Fibroblast of skin of left biceps (primary cell): ENCODE measurements at places on chromosomes 7 and 10.
A peak's percentile ranks its signal among the peaks of the same experiment; 100 is the strongest.

DNA sequence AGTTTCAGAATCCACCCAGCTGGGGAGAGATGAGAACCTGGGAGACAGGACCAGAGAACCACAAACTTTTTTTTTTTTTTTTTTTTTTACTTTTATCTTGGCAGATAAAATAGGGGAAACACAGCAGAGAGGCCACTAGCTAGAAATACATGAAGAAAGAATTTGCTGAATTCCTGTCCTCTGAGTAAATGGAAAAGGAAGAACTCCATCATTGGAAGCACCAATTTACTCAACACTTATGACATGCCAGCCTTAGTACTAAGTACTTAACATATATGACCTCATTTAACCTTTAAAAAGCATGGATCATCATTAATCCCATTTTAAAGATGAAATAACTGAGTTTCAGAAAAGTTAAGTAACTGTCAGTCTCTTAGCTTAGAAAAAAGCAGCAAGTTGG, 343.0 kb upstream of the NPSR1 start:
- DNase-seq = peak; percentile 89

DNA sequence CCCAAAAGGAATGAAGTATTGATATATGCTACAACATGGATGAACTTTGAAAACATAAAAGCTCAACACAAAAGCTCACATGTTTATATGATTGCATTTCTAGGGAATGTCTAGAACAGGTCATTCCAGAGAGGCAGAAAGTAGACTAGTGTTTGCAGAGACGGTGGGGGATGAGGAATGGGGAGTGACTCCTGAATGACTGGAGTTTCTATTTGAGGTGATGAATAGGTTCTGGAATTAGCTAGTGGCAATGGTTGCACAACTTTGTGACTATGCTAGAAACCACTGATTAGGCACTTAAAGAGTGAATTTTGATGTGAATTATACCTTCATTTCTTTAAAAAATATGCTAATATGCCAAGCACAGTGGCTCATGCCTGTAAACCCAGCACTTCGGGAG, 6.9 kb downstream of the KPNA7 start:
- peak; percentile 13 for DNase-seq

DNA sequence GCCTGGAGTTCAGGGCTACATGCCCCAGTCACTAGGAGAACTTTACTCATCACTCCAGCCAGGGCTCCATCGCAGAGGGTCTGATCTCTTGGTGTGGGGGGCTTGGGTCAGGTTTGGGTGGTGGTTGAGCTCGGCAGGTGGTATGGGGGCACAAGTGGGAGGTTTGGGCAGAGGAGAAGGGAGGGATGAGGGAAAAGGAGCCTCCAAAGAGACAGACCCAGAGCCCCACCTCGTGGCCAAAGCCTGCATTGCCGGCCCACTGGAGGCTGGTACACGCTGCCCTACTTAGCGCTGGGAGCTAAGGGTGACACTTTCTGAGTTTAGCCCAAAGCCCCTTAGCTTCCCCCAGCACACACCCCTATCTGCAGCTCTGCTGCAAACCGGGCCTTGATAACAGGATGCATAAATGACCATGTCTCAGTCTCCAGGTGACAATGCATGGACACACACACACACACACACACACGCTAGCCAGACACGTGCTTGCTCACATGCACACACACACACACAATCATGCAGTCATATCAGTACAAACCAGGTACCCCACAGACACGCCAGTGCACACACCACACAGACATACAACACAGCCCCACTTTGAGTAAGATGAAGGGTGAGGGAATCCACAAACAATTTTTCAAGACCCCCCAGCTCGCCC, 14.7 kb downstream of the LZTS2 start:
- no peak for DNase-seq

GRCh38 chr10:117165538-117166417, 27.7 kb upstream of the VAX1 start:
- peak; percentile 2 for DNase-seq

GRCh38 chr7:142603870-142604448, 145.3 kb upstream of the PRSS1 start:
- DNase-seq = peak; percentile 17

- DNase-seq = no peak
Observed at GRCh38 chr10:91519899-91520514, 109.9 kb downstream of the HECTD2 start.

DNA sequence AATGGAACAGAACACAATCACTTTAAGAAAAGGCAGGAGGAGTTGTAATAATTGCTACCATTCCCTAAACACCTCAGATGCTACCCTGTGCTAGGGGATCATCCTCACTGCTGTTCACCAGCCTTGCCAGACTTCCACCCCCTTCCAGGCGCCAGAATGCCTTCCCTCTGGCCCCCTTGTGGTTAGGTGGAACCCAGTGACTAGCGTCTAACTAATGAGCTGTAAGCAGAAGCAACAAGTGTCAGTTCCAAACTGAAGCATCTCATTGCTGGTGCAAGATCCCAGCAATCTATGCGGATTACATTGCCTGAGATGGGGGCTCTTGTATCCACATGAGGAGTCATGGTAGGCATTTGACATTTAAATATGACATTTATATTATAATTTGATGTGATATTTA, 86.6 kb downstream of the FRMD4A start:
- DNase-seq = no peak

DNA sequence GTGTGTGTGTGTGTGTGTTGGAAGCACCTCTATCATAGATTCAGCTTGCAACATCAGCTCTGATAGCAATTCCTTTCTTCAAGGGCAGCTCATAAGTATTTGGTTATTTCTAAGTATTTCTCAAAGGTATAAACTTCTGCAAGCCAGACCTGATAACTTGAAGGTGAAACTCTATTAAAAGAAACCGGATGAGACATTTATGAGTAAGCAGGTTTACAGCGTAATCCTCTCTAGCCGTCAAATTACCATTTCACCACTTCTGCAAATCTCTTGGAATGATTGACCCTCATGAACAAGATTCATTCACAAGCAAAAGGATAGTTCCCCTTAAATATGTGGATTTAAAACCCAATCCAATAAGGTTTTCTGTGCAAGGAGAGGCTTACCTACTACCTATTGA, 23.1 kb downstream of the PDE1C start:
- no peak for DNase-seq

GRCh38 chr10:12587451-12587888, 238.1 kb downstream of the CAMK1D start:
- DNase-seq = no peak

GRCh38 chr10:92809840-92810239, 38.5 kb upstream of the EXOC6 start:
- no peak for DNase-seq

DNA sequence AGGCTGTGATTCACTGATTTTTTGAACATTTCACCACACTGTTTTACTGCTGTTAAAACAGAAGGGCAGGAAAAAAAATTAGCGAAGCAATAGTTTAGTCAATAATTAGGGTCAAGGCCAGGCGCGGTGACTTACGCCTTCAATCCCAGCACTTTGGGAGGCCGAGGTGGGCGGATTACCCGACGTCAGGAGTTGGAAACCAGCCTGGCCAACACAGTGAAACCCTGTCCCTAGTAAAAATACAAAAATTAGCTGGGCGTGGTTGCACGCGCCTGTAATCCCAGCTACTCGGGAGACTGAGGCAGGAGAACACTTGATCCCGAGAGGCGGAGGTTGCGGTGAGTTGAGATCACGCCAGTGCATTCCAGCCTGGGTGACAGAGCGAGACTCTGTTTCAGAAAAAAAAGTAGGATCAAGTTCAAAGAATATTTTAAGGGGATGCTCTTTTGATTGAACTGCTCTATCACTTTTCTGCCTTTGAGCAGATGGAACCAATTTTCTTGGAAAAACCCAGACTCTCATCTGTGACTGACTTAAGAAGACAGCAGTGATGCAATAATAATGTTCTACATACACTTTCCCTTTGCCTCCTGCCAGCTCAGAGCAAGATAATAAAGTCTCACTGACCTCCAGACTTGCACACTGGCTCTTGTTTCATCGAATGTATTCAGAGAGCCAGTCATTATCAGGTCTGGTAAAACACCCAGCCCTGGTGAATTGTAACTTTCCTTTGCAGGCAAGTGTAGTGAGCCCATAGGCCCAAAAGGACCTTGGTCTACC, 1.6 kb upstream of the PPA1 start:
- peak; percentile 76 for DNase-seq

DNA sequence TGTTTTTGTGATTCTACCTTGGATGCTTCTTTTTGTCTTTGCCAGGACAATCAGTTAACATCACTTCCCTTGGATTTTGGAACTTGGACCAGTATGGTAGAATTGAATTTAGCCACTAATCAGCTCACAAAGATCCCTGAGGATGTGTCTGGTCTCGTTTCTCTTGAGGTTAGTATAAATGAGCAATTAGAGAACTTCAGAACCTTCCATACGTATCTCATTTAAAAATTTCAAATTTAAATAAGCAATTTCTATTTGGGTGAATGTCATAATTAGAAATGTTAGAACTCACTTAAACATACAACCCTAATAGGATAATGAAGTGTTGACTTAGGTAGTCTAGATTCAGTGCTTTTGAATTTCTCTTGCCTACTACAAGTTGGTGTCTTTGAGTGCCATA, 69.3 kb upstream of the ADRA2A start:
- DNase-seq = no peak

GRCh38 chr7:30403477-30403876, 75.1 kb downstream of the NOD1 start:
- DNase-seq = no peak

DNA sequence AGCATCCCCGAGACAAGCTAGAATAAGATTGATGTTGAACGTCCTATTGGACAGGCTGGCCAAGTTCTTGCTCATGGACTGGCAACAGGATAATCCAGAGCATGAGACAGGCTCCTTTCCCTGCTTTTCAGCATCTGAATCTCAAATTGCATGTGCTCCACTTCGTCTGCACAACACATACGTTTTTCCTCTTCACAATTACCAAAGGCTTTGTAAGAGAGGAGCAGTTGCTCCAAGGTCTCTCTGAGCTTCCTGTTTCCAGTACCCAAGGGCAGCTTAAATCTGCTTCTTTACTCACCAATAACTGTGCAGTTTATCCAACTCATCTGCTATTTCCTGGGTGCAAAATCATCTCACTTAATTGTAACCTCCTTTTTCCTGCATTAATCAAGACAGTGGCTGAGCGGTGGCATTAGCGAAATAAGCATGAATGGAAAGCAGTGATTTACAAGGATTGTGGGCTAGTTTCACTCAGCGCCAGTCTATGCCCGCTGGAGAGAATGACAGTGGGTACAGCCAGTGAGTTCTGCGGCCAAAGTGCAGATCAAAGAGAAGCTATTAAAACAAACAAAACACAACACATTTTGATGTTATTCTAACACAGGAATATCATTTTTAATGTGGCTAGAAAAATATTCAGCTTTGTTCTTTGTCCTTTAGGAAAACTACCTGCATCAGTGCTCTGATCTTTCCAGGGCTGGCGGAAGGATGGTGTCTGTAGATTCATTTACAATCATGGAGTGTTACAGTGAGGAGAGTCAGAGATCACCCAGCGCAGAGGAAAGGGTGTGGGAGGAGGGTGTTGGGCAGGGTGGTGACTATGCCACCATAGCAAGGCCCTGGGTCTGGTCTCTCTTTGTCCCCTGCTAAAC, 79.8 kb downstream of the CHN2 start:
- peak; percentile 38 for DNase-seq

DNA sequence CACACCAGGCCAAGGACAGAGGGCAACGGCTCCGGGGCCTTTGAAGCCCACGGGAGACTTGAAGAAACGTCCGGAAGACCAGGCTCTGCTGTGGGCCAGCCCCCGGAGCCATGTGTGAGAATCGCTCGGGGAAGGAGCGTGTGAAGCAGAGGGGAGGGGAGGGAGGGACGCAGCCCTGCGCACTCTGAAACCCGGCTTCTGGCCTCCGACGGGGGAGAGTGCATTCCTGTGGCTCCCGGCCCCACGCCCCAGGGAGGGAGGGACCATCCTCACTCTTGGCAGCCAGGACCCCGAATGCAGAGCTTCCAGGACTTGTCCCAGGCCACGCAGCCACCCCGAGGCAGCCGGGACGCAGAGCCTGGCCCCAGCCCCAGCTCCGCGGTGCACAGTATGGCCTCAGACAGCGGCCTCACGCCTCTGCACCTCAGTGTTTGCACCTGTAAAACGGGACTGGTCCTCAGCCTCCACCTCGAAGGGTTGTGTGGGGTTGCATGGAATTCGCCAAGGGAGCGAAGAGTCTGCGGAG, 67.4 kb downstream of the PDGFA start:
- peak; percentile 8 for DNase-seq

DNA sequence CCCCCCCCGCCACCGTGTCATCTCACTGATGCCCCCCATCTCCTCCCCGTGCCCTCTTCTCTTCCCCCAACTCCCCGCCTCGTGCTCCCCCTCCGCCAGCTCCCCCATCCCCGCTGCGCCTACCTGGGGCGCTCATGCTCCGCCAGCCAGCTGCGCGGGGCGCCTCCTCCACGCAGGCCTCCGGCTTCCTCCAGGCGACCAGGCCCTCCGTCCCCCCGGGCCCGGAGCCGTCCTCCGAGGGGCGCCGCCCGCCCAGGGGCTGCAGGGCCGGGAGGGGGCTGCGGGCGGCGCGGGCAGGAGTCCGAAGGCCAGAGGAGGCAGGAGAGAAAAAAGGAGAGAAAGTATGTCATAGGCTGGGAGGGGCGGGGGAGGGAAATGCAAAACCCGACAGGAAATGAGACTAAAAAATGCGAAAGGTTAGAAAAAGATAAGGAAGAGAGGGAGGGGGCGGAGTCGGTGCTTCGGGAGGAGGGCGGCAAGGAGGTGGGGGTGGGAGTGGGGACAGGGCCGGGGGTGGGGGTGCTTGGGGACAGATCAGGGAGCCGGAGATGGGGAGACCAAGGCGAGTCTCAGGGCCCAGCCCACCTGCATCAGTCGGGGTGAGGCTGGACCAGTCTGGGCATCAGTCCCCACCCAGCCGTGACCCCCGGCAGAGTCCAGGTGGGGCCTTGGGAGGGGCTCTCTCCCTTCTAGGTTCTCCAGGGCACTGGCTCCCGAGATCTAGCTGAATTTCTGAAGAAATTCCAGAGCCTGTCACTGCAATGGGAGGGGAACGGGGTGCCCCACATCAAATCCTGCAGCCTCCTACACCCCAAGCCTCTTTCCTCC, at the start of gene CARD11:
TSS of gene CARD11 (minus strand) at position 324 of the 828 bp plus-strand sequence. CDS start 85,361 bp downstream, outside the sequence.
- no peak for DNase-seq

GRCh38 chr7:40595129-40595528, 460.3 kb downstream of the SUGCT start:
- DNase-seq = no peak

DNA sequence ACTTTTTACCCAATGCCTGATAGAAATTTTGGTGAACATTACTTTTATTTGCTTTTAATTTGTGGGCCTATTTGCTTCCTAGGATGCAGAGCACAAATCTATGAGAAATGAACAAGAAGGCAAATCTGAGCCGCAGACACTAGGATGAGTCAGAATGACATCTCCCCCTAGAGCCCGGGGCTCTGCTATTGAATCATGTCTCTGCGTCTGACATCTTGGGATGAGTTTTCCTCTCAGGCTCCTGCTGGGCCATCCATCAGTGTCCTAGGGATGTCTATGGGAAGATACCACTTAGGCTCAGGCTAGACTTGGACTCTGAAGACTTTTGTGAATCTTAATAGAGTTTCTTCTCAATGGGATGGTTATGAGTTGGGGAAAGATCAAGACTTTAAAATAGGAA, 157.3 kb upstream of the MTPN start:
- DNase-seq = peak; percentile 6
